GM04504 (cell line): ENCODE measurements at places on chromosomes 1 and 21.
A peak's percentile ranks its signal among the peaks of the same experiment; 100 is the strongest.

DNA sequence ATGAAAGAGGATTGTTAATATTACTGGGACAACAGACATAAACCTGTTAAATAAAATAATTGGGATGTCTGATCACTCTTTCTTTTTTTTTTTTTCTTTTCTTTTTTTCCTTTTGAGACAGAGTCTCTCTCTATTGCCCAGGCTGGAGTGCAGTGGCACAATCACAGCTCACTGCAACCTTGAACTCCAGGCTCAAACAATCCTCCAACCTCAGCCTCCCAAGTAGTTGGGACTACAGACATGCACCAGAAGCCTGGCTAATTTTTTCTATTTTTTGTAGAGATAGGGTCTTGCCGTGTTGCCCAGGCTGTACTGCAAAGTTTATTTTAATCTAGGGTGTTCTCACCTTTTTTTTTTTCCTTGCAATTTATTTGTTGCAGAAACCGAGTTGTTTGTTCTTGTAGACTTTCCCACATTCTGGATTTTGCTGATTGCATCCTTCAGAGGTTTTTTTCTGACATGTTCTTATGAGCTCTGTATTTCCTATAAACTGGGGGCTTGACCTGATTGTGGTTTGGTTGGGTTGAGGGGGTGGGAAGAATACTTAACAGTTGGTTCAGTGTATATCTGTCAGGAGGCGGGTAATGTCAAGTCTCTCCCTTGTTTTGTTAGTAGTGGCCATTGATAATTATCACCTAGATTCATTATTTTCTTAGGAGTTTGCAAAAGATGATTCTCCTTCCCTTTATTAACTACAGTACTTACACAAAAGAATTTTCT, 125.2 kb downstream of the MAST2 start:
- DNase-seq: no peak

- DNase-seq: no peak
Observed at GRCh38 chr1:175572932-175573868, 170.2 kb downstream of the TNR start.

DNA sequence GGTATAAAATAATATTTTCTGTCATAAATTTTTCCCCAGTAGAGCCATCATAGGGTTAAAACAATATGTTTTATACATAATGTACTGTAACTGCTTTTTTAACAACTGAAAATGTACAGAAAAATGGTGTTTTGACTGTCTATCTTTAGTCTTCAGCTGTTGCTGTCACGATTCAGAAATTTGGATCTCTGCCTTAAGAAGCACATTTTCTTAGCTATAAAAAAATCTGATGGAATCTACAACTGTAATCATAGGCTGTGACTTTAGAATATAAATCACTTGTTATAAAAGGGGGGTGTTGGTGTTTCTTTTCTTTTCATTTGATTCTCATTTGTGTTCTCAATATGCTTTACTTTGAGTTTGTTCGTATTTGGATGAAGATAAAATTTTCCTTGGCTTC, 187.5 kb downstream of the PDE4B start:
- DNase-seq: no peak

- no peak for DNase-seq
Observed at GRCh38 chr1:188642704-188643103, 1814.0 kb downstream of the PLA2G4A start.

- no peak for DNase-seq
Observed at GRCh38 chr1:223219846-223220610, 77.0 kb upstream of the TLR5 start.

DNA sequence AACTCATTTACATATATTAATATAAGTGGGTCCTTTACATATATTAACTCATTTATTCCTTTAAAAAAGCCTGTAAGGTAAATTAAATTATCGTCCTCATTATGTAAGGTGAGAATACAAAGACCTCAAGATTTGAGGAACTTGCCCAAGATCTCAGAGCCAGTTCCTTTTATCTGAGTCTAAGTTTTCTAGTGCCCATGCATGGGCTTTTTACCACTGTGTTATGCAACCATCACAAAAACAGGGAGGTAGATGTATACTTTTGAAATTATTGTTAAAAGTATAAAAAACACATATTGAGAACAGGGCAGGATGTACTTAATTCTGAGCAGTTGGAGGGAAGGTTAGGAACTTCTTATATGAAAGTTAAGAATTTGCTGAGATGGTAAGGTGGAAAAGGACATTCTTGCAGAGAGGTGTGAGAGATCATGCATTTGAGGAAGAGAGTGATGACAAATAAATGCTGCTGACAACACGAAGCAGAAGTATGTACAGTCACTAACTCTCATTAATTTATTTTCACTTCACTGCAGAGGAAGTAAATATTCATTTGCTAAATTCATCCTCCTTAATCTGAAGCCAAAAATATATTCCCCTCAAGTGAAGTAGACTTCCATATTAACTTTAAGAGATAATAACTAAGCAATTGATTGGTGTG, 28.9 kb upstream of the LYPLAL1 start:
- no peak for DNase-seq

GRCh38 chr21:36035381-36035791, 24.9 kb downstream of the SETD4 start:
- DNase-seq: no peak

GRCh38 chr1:115084902-115085511, 4.3 kb downstream of the TSPAN2 start:
- DNase-seq: no peak

- no peak for DNase-seq
Observed at GRCh38 chr1:84385347-84385746, 12.9 kb upstream of the DNASE2B start.

DNA sequence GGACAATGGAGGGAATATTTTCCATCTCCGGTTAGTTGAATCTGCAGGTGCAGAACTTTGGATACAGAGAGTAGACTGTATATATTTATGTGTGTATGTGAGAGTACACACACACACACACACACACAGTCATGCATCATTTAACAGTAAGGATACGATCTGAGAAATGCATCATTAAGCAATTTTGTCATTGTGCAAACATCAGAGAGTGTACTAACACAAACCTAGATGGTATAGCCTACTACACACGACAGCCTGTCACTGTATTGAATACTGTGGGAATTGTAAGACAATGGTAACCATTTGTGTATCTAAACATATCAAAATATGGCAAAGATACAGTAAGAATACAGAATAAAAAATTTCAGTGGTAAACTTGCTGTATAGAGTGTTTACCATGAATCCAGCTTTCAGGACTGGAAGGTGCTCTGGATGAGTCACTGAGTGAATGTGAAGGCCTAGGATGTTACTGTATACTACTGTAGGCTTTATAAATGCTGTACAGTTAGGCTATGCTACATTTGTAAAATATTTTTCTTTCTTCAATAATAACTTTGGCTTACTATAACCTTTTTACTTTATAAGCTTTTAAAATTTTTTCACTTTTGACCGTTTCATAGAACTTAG, 138.5 kb downstream of the ZZZ3 start:
- DNase-seq: no peak

DNA sequence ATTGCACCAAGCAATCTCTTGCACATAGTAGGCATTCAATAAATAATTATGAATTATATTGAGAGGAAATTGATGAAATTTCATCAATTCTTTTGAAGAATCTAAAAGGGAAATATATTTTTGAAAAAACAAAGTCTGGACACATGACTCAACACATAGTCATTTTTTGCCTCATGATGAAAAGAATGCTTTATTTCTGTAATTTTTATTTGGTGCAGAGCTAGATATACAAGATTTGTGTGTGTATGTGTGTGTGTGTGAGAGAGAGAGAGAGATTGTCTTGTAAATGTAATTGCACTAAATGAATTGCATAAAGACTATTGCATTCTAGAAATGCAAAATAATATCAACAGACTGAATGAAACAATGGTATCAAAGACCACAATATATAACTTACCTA, 206.2 kb upstream of the C1orf87 start:
- no peak for DNase-seq

GRCh38 chr21:23968008-23968407, 1639.3 kb downstream of the MRPL39 start:
- DNase-seq: no peak

DNA sequence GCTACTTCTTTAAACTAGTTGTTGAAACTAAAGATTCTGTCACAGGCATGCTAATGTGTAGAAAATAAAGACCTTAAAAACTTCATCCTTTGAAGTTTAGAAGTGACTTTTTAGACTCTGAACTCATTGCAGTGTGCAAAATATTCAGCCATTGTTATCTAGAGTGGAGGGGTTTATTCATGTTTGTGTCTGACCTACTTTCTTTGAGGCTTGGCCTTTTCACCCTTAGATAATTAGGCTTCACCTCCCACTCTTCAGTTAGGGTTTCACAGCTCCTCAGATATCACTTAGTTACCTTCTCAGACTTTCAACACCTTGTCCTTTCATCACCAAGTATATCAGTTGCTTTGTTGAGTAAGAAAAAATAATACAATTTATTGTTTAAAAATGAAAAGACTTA, 75.9 kb downstream of the IVNS1ABP start:
- DNase-seq: no peak

DNA sequence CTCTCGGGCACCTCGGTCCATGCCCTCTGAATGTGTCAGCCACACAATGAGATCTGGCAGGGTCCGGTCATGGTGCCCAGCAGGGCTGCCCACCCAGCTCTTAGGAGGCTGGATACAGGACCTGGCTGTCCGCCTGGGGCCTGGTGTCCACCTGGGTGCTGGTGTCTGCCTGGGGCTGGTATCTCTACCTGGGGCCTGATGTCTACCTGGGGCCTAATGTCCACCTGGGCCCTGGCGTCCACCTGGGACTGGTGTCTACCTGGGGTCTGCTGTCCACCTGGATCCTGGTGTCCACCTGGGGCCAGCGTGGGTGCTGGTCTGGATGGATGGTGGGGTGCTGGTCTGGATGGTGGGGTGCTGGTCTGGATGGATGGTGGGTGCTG, 45.1 kb upstream of the ACTRT2 start:
- no peak for DNase-seq

DNA sequence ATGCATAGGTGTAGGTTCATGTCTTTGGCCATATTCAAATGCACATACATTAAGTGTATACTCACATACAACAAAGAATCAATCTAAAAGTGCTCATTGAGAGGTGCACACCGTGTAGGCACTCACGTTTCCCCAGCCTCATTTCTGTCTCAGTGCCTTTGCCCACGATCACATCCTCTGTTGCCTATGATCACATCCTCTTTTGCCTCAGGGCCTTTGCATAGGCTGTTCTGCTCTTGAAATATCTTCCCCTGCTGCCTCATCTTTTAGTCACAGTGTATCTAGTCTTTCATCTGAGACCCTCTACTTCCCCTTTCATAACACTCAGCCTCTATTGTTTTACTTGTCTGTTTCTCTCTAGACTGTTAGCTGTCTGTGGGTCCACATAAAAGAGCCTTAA, 69.3 kb downstream of the FOXD2 start:
- DNase-seq: no peak

- DNase-seq: peak; percentile 81
Observed at GRCh38 chr1:156510709-156511108, 10.1 kb upstream of the MEF2D start.

GRCh38 chr1:191065346-191065745, 587.7 kb upstream of the BRINP3 start:
- DNase-seq: no peak

- no peak for DNase-seq
Observed at GRCh38 chr1:207752456-207752998, 673 bp downstream of the CD46 start.

GRCh38 chr1:232657426-232658005, 27.6 kb upstream of the SIPA1L2 start:
- no peak for DNase-seq

GRCh38 chr1:85864727-85865126, 156.5 kb upstream of the ZNHIT6 start:
- no peak for DNase-seq

DNA sequence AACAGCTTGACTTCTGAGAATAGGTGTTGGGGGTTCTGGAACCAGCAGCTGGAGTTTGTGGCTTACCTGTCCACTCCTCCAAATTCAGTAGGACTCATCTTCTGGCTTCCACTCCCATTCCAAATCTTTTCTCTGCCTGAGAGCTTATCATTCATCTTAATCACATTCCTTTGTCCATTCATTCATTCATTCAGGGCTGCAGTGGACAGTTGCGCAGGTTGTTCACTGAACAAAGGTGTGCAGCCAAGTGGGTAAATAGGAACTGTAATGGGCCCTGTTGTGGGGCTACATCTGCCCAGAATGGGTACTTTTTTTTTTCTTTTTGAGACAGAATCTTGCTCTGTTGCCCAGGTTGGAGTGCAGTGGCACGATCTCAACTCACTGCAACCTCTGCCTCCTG, 3.4 kb upstream of the HSPG2 start:
- DNase-seq: no peak
